Mesothelial cell of epicardium (in vitro differentiated cells): ENCODE measurements at places on chromosomes 7 and 10. TPM values are rescaled to one million over a fixed set of nuclear protein-coding genes. Genes with fewer than 3 reads are reported as not detected.

The LRRC18 gene
- not detected in 3 replicates for total RNA-seq

The SFTPA1 gene
- not detected in 3 replicates for total RNA-seq

The KEL gene
- 1.9 to 4.2 TPM (median 2.3 TPM) in 3 replicates for total RNA-seq

The ACHE gene
- total RNA-seq: 9.2 to 10.4 TPM (median 9.6 TPM) in 3 replicates

The UNC5B gene
- 84.8 to 91.5 TPM (median 85.7 TPM) in 3 replicates for total RNA-seq

The LRRTM3 gene
- total RNA-seq: 4.6 to 5.6 TPM (median 5.2 TPM) in 3 replicates

The NEUROD6 gene
- not detected in 3 replicates for total RNA-seq

The CLEC2L gene
- total RNA-seq: 0.33 to 0.54 TPM (median 0.38 TPM) in 3 replicates

The PLAU gene
- total RNA-seq: 3.4 to 5.1 TPM (median 4.7 TPM) in 3 replicates

The TMEM139 gene
- 6.1 to 10.1 TPM (median 7.9 TPM) in 3 replicates for total RNA-seq

The ZFAND4 gene
- total RNA-seq: 20.2 to 22.4 TPM (median 21.2 TPM) in 3 replicates

The HOXA3 gene
- total RNA-seq: 197 to 209 TPM (median 201 TPM) in 3 replicates

The CALML3 gene
- total RNA-seq: 0.07 TPM in 1 of 3 replicates, not detected in the others

The ACTR3C gene
- total RNA-seq: 0.40 to 0.84 TPM (median 0.47 TPM) in 3 replicates

The AS3MT gene
- total RNA-seq: 8.7 to 12.8 TPM (median 8.7 TPM) in 3 replicates

The OR2F1 gene
- 0.11 TPM in 1 of 3 replicates, not detected in the others for total RNA-seq

The ICA1 gene
- total RNA-seq: 6.8 to 8.3 TPM (median 8.2 TPM) in 3 replicates

The CPVL gene
- 10.7 to 11.4 TPM (median 11.1 TPM) in 3 replicates for total RNA-seq

The HYAL4 gene
- not detected in 3 replicates for total RNA-seq

The TRPV6 gene
- total RNA-seq: 4.2 to 5.7 TPM (median 5.6 TPM) in 3 replicates

The GRID2IP gene
- 1.4 to 1.5 TPM (median 1.5 TPM) in 3 replicates for total RNA-seq

The OR6B1 gene
- total RNA-seq: not detected in 3 replicates

The HNRNPA2B1 gene
- 693 to 723 TPM (median 708 TPM) in 3 replicates for total RNA-seq

The FXYD4 gene
- total RNA-seq: not detected in 3 replicates

The MAP3K8 gene
- 25.0 to 29.0 TPM (median 25.3 TPM) in 3 replicates for total RNA-seq

The MSS51 gene
- 4.9 to 5.6 TPM (median 5.0 TPM) in 3 replicates for total RNA-seq

The BLNK gene
- 7.0 to 8.2 TPM (median 7.1 TPM) in 3 replicates for total RNA-seq

The ITIH5 gene
- 17.2 to 21.0 TPM (median 20.9 TPM) in 3 replicates for total RNA-seq

The PDK4 gene
- total RNA-seq: 0.98 to 1.1 TPM (median 1.0 TPM) in 3 replicates

The SH3PXD2A gene
- 33.5 to 36.8 TPM (median 34.4 TPM) in 3 replicates for total RNA-seq

The ZEB1 gene
- total RNA-seq: 20.0 to 24.9 TPM (median 24.7 TPM) in 3 replicates

The TMEM229A gene
- total RNA-seq: 0.59 to 0.69 TPM (median 0.66 TPM) in 3 replicates

The KLF14 gene
- total RNA-seq: 0.87 to 1.0 TPM (median 1.0 TPM) in 3 replicates

The SLC25A40 gene
- 20.1 to 25.6 TPM (median 24.2 TPM) in 3 replicates for total RNA-seq

The ANKRD7 gene
- not detected in 3 replicates for total RNA-seq

The PRSS37 gene
- total RNA-seq: not detected in 3 replicates

The LHFPL3 gene
- total RNA-seq: not detected in 3 replicates

The ABCC2 gene
- total RNA-seq: 0.71 to 0.87 TPM (median 0.79 TPM) in 3 replicates

The ADAM22 gene
- 4.3 to 6.3 TPM (median 4.7 TPM) in 3 replicates for total RNA-seq

The CYP2E1 gene
- total RNA-seq: 2.1 to 3.5 TPM (median 2.8 TPM) in 3 replicates

The MACC1 gene
- total RNA-seq: 9.3 to 12.0 TPM (median 11.1 TPM) in 3 replicates

The MYOZ1 gene
- total RNA-seq: 1.4 to 2.1 TPM (median 1.7 TPM) in 3 replicates

The GAD2 gene
- not detected in 3 replicates for total RNA-seq

The ABCB4 gene
- 2.1 to 2.3 TPM (median 2.3 TPM) in 3 replicates for total RNA-seq

The FAM25C gene
- not detected in 3 replicates for total RNA-seq

The HOXA7 gene
- total RNA-seq: 17.4 to 18.9 TPM (median 17.9 TPM) in 3 replicates

The OR6V1 gene
- total RNA-seq: not detected in 3 replicates

The MYOF gene
- total RNA-seq: 53.3 to 58.5 TPM (median 56.0 TPM) in 3 replicates

The STEAP1B gene
- total RNA-seq: 0.29 to 0.58 TPM in 2 of 3 replicates, not detected in the other

The SLC13A1 gene
- not detected in 3 replicates for total RNA-seq

The NEBL gene
- 13.0 to 13.7 TPM (median 13.0 TPM) in 3 replicates for total RNA-seq

The LIPF gene
- total RNA-seq: not detected in 3 replicates

The FAM20C gene
- total RNA-seq: 16.7 to 18.3 TPM (median 17.8 TPM) in 3 replicates

The GIMAP4 gene
- not detected in 3 replicates for total RNA-seq

The INPP5F gene
- 55.8 to 56.5 TPM (median 56.0 TPM) in 3 replicates for total RNA-seq

The WDR11 gene
- total RNA-seq: 71.4 to 76.0 TPM (median 73.1 TPM) in 3 replicates

The CPA5 gene
- 0.58 TPM in 1 of 3 replicates, not detected in the others for total RNA-seq

The FRAT1 gene
- 2.4 to 2.9 TPM (median 2.4 TPM) in 3 replicates for total RNA-seq

The ATG9B gene
- total RNA-seq: 10.6 to 14.0 TPM (median 11.8 TPM) in 3 replicates
